ENCODE measurements at places on chromosomes 6 and 20.

- DNase-seq, result no peak
These were observed 6.3 kb downstream of the BNIP5 start for GRCh38 chr6:36330366-36330765.

- DNase-seq, result no peak
These were observed 180.6 kb upstream of the TENT5A start for GRCh38 chr6:81933089-81933488.

GRCh38 chr20:35885212-35885611 lies 69.1 kb downstream of the SCAND1 start:
- no peak for DNase-seq

- DNase-seq, result no peak
These were observed 320.0 kb upstream of the NT5E start for GRCh38 chr6:85129881-85130280.

DNA sequence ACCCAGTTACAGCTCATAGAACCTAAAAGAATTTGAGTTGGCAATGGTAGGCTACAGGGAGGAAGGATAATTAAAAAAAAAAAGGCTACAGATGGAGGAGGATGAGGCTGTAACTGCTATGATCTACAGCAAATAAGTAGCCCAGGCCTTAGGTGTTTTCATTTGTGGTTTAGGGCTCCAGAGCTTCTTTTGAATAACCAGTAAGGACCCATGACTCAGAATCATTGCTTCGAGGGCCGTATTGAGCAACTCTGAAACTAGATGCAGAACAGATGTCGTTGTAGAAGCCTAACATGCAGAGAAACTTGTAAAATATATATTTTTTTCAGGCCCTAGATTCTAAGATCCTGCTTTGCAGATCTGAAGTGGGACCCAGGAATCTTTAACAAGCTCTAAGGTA lies 19.0 kb upstream of the ASIP start:
- peak; percentile 68 for DNase-seq

DNA sequence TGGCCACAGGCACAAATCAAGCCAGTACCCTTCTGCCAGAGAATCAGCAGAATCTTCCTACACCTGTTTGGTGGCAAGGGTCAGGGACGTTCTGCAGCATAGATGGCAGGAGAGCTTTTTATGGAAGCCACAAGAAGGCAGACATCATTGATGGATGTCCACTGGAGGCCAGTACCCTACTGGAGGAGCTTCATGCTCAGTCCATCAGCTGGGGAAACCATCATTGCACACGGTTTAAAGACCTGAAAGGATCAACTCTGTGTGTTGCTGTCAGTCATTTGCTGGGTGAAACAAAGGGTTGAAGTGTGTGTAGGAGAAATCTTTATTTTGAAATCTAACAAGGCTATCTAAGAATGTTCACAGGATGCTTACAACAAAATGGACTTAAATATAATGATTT lies 158.9 kb upstream of the SASH1 start:
- DNase-seq, result no peak

GRCh38 chr20:54372313-54372712 lies 103.1 kb upstream of the DOK5 start:
- no peak for DNase-seq

DNA sequence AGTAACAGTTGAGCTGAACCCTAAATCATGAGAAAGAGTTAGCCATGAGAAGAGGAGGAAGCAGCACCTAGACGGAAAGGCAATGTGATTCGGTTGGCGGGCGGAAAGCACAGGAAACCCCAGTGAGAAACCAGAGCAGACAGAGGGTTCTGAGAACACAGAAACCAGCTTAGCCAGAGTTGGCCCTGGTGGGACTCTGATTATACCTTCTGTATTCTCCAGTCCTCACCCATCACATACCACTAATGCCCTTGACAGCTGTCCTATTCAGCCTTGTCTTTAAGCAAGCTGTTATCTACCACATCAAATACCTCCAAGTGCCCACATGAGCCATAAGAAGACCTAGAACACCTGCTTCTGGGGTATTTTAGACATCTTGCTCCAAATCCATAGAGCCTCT lies 58.9 kb upstream of the LRRC1 start:
- DNase-seq, result no peak

- no peak for DNase-seq
These were observed 60.3 kb downstream of the FOXC1 start for GRCh38 chr6:1669996-1670395.

GRCh38 chr20:24699321-24700165 lies 230.1 kb downstream of the SYNDIG1 start:
- DNase-seq, result no peak

GRCh38 chr6:144653885-144654505 lies 368.9 kb downstream of the UTRN start:
- DNase-seq, result no peak

DNA sequence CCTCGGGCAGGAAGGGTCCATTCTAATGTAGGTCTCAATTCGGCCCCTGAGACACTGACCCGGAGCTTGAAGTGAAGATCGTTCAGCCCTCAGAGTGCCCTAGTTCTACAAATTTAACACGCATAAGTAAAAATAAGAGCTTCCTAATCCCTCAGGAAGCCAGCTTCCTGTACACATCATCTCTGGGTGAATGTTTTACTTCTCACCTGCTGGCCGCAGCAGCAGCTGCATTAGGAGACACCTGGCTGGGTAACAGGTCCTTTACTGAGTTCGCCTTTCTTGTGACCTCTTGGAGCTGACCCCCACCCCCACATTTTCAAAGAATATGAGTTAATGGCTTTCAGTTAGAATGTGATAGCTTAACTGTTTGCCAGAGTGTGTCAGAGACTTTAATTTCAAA lies 165.0 kb downstream of the SMOC2 start:
- no peak for DNase-seq

Measured in hepatic stellate cell (primary cell).